ENCODE measurements at places on chromosomes 11 and 22.

DNA sequence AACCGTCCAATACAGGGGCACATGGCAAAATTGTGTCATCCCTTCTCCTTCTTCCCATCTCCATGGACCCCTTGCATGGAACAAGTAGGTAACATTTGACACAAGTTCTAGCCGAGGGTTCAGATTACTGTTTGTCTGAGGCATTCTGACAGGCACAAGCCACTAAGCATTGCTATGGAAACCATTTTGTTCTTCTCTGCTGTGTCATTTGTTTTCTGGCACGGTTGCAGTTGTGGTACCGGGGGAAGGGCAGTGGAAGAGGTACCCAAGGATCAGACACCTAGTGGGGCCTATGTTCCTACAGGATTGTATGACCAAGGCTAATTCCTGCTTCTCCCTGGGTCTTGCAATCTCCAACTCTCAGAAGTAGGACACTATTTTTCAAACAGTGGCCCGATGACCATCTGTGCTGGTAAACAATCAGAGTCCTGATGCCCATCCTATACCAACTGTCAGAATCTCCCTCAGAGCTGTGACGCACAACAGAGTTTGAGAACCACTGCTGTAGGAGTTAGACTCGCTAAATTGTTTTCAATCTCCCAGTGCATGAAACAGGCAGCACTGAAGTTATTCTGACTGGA is 69.3 kb downstream of the KCNC1 start:
- no peak for DNase-seq

DNA sequence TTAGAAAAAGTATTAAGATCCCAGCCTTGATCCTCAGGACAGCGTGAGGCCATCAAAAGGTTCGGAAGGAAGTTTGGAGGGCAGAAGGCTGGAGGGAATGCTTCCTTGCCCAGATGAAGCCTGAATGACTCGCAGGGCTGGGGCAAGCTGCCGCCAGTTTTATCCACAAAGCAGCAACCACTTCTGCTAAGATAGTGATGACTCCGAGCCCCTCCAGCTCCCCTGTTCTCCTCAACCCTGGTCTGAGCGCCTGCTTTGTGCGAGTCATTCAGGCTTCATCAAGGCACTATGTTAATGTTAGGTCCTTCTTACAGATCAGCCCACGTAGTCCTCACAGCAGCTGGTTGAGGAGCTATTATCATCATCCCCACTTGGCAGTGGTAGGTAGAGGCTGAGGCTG is 158.8 kb downstream of the COMMD9 start:
- DNase-seq, result no peak

- DNase-seq, result peak; percentile 9
Measured at GRCh38 chr22:38570779-38571364, 889 bp upstream of the DMC1 start.

- DNase-seq, result no peak
Measured at GRCh38 chr11:64020976-64021756, 14.6 kb upstream of the FLRT1 start.

DNA sequence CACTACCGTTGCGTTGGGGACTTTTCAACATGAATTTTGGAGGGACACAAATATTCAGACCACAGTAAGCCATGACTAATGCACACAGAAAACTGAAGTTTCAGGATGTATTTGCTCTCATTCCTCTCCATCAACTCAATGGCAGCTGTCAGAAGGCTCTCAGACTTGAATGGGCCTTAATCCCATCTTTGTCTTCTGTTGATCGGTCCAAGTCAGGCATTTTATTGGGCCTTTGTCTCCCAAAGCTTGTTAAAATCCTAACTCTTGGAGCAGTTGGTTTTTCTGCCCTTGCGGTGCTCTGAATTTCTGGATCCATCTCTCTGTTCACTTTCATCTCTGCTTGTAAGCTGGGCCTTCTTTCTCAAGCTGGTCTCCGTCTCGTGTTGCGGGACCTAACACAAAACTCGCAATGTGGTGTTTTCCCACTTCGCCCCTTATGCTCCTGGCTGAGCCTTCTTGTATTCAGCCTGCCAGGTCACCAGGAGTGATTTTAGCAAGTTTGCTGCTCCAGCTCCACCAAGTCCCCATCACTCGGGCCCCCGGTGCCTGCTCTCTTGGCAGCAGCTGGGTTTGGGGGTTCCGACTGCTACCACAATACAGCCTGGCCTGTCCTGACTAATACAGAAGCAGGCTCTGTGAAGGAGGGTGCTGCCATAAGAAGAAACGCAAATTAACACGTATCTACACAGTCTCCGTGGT is 27.0 kb downstream of the TSPAN32 start:
- no peak for DNase-seq

- DNase-seq, result no peak
Measured at GRCh38 chr22:46860562-46860961, 98.1 kb downstream of the TBC1D22A start.

DNA sequence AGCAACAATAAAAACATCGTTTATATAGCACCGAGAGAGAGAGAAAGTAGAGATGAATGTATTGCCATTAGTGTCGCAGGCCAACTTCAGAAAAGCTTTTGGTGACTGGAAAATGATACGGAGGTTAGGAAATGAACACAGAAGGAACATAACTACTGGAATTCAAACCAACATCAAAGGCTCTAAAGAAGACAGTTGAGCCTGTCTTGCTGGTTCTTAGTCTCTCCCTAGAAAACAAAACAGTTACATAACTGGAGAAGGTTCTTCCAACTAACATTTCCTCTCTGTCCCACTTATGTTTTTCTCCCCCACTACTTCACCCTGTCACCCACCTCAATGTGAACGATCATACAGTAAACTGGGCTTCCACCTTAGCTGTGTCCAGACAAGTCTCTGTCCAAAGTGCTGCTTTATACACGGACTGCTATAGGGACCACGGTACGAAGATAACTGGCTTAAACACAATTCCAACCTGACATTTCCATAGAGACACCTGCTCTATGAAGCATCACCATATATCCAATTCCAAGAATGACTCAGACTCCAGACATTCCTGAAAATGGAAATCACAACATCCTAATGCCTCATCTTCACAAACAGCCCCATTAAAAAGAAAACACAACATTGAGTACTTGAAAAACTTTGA is 85.2 kb upstream of the ARHGAP32 start:
- no peak for DNase-seq

DNA sequence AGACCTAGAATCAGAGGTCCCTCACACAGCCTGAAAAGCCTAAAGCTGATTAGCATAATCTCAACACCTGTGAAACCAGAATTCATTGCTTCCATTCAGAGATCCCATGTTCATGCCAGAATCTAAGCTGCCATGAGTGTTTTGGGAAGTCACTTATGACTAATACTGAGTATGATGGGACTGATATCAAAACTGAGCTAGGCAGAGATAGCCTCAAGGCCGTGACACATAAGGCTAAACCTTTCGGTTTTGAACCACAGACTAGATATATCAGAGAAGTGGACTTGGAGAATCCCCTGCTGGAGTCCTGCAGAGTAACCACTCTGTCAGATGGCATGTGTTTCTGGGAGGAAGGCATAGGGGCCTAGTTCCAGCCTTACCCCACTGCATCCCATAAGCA is 23.1 kb upstream of the GLYATL2 start:
- DNase-seq, result no peak

DNA sequence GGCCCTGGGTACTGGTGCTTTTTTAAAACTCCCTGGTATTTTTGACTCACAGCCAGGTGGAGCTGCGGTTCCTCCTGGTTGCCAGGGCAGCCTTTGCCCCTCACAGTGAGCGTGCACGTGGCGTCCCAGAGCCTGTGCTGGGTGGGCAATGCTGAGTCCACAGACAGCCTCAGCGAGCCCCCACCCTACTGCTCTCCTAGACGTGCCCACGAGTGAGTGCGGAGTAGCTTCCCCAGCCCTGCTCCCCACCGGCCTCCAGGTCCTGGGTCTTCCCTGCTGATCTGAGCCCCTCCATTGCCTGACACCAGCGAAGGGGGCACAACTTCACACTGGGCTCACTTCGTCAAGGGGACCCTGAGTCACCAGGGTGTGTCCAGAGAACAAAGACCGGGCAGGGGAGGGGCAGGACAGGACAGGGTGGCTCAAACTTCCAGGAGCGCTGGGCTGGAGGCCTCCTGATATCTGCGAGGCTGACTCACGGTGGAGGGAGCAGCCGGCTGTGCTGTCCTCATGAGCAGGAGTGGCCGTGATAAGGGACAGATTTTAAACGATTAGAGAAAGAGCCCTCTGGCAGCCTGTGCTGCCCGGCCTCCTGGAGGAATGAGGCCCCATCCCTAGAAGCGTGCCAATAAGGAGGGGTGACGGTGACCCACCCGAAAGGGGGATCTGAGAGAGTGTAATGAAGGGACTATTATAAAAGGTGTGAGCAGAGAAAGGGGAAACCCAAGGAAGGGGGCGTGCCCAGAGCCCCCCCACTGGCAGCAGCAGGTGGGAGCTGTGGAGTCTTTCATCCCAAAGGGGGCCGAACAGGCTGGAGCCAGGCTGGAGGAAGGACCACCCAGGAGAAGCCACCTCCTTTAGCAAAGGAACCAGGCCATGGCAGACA is 129.3 kb upstream of the FGF3 start:
- no peak for DNase-seq

DNA sequence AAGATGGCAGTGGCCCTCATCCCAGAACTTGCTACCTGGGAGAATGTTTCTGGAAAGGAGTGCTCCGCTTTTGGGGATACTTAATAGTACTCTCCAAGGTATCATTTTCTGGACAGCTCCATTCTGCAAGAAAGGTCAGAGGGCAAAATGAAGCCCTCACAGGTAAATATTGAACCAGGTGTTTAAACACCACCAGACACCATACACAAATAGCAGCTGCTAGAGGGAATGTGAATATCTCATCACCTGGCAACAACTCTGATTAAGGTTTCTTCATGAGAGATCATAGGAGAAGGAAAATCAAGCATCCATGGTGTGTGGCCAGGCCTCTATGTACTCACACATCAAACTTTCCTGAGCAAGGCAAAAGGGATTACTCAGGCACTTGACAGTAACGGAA is 226.1 kb upstream of the FAT3 start:
- no peak for DNase-seq

DNA sequence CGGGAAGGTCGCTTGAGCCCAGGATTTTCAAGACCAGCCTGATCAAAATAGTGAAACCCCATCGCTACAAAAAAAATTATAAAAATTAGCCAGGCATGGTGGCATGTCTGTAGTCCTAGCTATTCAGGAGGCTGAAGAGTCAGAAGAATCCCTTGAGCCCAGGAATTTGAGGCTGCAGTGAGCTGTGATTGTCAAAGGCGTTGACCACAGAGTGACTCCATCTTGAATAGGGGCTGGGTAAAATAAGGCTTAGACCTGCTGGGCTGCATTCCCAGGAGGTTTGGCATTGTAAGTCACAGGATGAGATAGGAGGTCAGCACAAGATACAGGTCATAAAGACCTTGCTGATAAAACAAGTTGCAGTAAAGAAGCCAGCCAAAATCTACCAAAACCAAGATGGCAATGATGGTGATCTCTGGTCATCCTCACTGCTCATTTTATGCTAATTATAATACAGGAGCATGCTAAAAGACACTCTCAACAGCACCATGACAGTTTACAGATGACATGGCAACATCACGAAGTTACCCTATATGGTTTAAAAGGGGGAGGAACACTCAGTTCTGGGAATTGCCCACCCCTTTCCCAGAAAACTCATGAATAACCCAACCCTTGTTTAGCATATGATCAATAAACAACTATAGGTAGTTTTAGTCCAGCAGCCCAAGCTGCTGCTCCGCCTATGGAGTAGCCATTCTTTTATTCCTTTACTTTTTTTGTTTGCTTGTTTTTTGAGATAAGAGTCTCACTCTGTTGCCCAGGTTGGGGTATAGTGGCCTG is 2.8 kb upstream of the RDX start:
- DNase-seq, result no peak

- DNase-seq, result no peak
Measured at GRCh38 chr11:36695571-36695970, 97.5 kb upstream of the RAG2 start.

GRCh38 chr22:39723899-39724351 is 153.4 kb downstream of the CACNA1I start:
- no peak for DNase-seq

GRCh38 chr22:23495614-23496444 is 84.3 kb downstream of the IGLL1 start:
- DNase-seq, result no peak

DNA sequence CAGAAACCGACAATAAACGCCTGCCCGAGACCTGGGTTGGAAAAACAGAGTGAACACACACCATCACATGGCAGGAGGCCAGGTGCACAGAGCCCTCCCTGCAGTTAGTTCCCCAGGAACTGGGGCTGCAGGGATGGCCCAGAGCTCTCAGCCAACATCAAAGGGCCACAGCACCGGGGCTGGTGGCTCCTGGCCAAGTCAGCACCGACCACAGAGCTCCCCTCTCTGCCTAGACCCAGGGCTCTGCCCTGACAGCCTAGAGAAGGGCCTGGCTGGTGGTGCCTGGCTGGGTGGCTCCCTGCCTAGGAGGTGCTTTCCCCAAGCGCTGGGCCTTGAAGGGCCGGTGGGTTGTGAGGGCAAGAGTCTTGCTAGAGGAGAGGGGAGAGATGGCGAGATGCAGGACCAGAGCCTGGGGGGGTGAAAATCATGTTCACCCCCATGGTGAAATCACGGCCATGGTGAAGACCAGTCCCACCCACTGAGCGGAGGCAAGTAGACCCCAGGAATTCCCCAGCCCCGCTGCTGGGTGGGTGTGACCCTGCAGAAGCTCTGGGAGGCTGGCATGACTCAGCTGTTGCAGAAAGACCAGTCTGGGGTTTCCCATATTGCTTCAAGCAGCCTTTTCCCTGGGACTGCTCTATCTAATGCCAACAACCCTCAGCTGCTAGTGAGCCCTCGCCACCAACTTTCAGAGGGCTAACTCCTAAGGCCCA is 7.2 kb upstream of the BID start:
- DNase-seq, result no peak

DNA sequence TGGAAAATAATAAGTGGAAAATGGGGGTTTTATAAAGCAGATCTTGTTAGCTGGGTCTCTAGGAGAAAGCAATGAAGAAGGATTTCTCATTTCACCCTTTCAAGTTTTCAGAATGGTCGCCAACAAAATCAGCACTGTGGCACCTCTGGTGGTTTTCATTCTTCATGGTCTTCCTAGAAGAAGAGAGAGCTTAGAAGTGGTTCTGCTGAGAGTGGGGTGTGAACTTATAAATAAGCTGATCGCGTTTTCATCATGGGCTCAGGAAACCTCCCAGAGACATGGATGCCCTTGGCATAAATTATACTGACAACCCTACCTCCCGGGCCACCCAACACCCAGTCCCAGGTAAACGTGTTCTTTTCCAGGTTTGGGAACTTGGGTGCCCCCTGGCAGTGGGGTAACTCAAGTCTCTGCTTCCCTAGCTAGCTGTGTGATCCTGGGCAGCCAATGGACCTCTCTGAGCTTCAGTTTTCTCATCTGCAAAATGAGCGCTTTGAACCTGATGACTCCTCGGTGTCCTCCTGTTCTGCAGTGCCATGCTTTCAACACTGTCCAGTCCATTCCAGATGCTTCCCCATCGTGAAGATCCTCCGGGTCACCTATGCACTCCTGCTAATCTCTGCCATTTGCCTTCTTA is 72.6 kb upstream of the GRAMD1B start:
- no peak for DNase-seq

DNA sequence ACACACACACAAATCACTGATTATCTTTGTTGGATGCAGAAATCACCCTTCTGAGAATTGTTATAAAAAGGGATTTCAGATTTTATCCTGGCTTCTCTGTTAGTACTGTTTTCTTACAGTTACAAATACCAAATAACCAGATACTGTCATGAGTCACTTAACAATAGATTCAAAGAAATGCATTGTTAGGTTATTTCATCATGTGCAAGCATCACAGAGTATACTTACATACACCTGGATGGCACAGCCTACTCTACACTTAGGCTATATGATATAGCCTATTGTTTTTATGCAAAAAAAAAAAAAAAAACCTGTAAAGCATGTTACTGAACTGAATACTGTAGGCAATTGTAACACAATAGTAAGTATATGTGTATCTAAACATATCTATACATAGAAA is 319.2 kb upstream of the ARHGAP42 start:
- DNase-seq, result no peak

GRCh38 chr11:78170874-78171549 is 17.4 kb downstream of the KCTD21 start:
- DNase-seq, result no peak
